ENCODE measurements at places on chromosomes 4 and X.

- no peak for DNase-seq
Observed at GRCh38 chr4:73189274-73189810, 69.3 kb downstream of the ANKRD17 start.

- DNase-seq = no peak
Observed at GRCh38 chr4:186727977-186728519, 4.4 kb upstream of the FAT1 start.

DNA sequence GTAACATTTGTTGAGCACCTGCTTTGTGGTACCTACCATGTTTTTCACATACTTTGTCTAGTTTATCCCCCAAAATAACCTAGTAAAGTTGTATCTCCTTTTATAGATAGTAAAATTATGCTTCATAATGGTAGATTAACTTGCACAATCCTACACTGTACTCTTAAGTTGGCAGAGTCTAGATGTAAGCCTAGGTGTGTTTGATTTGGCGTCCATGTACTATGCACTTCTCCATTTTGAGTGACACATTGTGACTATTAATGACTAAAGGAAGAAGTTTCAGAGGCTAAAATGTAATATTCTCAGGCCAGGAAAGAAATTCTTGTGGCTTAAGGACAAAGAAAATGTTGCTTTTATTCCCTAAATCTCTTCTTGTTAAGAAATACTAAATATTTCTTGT, 15.4 kb downstream of the PLK4 start:
- no peak for DNase-seq

DNA sequence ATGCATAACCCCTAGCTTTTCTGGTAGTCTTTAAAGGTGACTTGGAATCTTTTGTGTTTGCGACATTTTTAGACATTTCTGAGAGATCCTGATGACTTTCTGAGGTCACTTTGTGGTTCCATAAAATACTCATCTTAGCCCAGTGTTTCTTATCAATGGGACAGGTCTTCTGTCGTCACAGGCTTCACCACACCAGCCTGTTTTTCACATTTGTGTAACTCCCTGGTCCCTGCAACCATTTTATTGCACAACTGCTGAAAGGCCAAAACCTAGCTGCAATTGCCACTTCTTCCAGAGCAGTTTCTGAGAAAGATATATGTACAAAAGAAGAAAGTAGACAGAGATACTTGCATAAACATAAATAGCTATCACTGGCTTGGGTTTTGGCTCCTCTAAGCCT, 120.9 kb downstream of the IL15 start:
- no peak for DNase-seq

GRCh38 chr4:74267998-74268606, 40.2 kb upstream of the EPGN start:
- no peak for DNase-seq

DNA sequence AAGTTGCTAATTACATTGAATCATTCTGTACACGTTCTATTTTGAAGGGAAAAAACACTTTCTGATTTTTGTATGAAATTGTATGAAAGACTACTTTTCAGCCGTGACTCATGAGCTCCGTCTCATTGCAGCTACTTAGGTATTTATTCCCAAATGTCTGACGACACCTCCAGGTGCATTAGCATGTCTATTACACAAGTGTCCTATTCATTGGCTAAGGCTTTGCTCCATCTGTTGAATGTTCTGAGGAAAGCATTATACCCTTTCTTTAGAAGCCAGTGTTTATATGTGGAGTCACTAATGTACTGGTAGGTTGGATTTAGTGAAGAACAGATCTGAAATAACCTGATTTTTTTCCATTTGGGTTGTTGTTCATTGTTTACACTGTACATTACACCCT, 51.8 kb downstream of the MAP7D3 start:
- no peak for DNase-seq

- no peak for DNase-seq
Observed at GRCh38 chr4:47715716-47716416, 122.0 kb downstream of the CORIN start.

- no peak for DNase-seq
Observed at GRCh38 chr4:121863799-121864198, 6.5 kb downstream of the BBS7 start.

- no peak for DNase-seq
Observed at GRCh38 chrX:68721991-68722860, 74.8 kb downstream of the STARD8 start.

GRCh38 chr4:39410415-39410814, 3.7 kb downstream of the KLB start:
- DNase-seq = no peak

DNA sequence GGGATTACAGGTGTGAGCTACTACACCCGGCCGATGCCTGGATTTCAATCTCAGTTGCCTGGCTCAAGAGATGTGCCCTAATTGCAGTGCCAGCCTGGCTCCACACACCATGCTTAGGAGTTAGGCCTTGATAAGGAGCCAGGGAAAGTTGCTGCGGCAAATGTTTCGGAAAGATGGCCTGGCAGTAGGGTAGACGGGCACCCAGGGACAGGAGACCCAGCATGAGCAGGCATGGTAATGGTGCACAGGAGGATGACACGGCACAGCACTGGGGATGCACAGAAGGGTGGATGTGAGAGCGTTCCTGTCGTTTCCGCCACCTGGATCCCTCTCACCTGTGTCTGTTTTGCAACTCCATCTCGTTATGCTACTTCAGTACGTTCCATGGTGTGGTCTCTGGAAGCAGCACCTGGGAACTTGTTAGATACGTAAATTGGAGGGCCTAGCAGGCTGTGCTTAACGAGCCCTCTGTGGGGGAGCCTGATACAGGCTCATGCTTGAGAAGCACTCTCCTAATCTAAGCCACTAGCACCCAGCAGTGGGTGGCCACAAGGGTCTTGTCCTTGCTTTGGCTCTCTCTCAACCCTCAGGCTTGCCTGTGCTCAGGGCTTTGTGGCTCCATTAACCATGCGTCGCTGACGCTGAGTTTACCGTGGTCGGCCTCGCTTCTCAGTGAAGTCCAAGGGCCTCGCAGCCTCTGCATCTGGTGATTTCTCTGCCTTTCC, 20.3 kb downstream of the RNF4 start:
- no peak for DNase-seq

DNA sequence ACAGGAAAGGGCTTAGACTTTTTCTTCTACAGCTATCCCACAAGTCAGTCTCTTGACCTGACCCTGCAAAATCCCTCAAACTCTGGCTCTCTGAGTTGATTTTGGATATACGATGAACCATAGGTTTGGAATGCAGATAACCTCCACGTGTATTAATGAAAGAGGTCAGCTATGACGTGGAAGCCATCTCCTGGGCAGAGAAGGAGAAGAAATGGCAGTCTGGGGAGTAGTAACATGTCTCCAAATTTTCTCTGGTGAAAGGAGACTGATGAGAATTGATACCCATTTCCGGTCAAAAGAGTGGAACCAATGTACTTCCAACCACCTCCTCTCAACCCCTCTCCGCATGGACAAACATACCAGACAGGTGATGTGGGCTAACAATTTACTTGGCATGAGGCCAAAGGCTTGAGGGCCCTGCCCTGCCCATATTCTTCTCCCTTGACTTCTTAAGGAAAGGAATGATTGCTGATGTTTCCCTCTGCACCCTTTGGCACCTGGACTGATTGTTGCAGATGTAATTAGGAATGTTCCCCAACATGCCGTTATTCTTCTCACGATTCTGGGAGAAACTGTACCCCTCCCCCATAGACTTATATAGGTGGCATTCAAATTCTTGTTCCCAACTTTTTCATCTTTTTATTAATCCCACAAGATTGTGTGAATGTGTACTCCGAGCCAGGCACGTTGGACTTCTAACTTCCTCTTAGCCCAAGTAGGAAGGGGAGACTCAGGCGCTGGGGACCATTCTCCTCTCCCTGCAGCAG, 580 bp upstream of the PLS3 start:
- no peak for DNase-seq

GRCh38 chrX:54495814-54496516, at the start of gene FGD1:
Gene FGD1, minus strand, starts transcription at chrX:54496234. Its CDS starts 802 bp downstream, at chrX:54495432.
- DNase-seq = peak; percentile 39

GRCh38 chr4:6359536-6360308, 90.1 kb downstream of the WFS1 start:
- DNase-seq = no peak

GRCh38 chrX:31138124-31138523, 66.3 kb upstream of the FTHL17 start:
- DNase-seq = no peak

- no peak for DNase-seq
Observed at GRCh38 chrX:78653118-78653822, 5.9 kb downstream of the RTL3 start.

DNA sequence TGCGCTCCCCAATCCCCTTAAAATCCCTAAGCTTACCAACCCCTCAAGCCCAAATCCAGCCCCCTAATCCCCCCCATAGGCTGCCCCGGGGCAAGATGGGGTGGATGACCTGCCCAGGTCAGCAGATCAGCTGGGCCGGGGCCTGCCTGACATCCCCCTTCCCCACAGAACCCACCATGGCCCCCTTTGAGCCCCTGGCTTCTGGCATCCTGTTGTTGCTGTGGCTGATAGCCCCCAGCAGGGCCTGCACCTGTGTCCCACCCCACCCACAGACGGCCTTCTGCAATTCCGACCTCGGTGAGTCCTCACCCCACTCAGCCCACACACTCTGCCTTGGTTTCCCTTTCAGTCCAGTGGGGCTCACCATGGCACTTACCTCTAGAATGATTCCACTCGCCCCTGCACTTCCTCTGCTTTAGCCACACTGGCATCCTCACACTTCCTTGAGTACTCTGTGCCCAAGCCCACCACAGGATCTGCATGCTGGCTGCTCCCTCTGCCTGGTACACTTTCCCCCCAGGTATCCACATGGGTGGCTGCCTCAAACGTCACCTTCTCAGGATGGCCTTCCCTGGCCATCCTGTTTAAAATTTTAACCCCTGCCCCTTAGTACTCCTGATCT, 1.1 kb downstream of the TIMP1 start:
- DNase-seq = no peak

- no peak for DNase-seq
Observed at GRCh38 chr4:7153711-7154110, 38.6 kb upstream of the SORCS2 start.

DNA sequence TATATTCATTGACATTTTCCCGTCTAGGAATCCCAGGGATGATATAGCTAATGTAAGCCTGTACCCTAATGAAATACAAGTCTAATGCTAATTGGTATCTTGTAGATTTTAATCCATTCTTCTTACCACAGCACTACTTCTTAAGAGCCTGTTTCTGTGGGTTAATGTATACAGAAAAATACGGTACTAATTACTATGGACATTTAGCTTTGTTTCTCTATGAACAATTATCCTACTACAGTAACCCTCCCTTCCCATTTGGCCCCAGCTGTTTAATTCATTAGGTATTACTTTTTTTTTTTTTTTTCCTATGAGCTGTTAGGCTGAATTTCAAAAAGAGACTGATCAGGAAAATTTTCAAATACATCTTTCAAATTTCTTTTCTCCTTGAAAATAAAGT, 245.1 kb upstream of the SLC7A11 start:
- no peak for DNase-seq

GRCh38 chrX:109952985-109953905, 49.7 kb upstream of the TMEM164 start:
- peak; percentile 5 for DNase-seq

- no peak for DNase-seq
Observed at GRCh38 chr4:48073567-48074103, 57.1 kb downstream of the NIPAL1 start.

DNA sequence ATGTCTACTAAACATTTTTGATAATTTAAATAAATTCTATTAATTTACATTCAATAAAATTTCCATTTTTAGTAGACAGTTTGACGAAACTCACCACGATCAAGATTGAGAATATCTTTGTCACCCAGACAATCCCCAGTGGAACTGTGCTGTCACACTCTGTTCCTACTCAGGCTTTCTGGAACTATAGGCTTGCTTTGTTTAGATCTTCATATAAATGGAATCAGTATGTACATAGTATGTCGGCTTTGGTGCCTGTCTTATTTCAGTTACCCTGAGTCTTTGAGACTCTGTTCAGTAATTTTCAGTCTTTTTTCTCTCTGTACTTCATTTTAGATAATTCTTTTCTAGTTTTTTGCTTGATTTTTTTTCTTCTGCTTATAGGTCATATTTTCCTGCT, 163.5 kb upstream of the EMCN start:
- DNase-seq = no peak

DNA sequence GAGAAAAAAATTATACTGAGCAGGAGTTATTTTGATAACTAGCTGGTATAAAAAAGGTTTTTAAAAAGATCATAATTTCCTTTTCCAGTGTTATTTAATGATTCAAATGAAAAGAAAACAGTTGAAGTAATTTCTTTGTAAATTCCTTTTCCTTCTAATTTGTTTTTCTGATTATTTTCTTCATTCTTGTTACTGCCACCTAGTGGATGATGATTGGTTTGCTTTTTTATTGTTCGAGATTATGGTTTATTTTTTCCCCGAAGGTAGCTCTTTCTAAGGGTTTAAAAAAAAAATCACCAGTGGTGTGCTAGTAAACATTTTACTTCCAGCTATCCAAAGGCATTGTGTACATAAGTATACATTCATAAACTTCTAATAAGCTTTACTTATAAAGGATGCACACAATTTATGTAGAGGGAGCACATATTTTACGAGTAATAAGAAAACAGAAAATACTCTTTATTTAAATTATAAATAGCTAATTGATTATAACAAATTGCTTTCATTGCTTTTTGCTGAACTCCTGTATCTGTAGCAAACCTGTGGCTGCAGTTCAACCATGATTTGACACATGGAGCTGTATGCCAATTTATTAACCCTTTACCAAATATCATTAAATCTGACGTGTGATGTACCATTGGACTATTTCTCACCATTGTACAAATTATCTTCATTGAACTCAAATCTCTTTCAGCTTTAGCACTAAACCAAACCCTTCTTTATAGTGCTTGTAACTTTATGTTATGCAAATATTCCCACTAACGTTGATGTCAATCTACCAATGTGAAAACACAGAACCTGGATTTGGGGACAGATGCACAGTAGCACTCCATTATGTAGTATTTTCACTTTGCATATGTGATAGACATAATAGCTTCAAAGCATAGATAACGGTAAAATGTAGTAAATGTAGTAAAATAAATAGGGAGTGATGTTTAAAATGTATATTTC, 97.8 kb upstream of the ANK2 start:
- no peak for DNase-seq

- no peak for DNase-seq
Observed at GRCh38 chr4:87118826-87119225, 101.6 kb downstream of the KLHL8 start.

DNA sequence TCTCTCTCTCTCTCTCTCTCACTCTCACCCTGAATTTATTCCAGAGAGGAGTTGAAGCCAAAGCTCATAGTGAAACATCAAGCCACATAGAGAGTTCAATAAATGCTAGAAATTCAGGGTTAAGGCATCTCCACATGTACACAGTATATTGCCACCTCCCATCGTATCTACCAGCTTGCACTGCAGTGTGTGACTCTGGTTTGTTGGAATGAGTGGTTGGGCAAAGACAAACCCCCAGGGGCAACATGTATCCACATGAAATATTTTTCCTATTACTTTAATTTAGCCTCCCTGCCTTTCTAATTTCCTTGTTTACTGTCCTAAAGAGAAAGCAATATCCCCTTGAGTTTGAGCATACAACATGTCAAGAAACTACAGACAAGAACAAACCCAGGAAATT, 247.3 kb downstream of the SPATA18 start:
- DNase-seq = no peak

GRCh38 chr4:168845897-168846296, 164.2 kb downstream of the CBR4 start:
- no peak for DNase-seq

- DNase-seq = no peak
Observed at GRCh38 chr4:138627096-138627495, 384.9 kb upstream of the SLC7A11 start.

GRCh38 chr4:3481113-3481531, 18.0 kb downstream of the DOK7 start:
- DNase-seq = no peak

- DNase-seq = no peak
Observed at GRCh38 chrX:24498181-24498580, 33.1 kb downstream of the PDK3 start.
